Mesothelial cell of epicardium (in vitro differentiated cells): ENCODE measurements at places on chromosomes 16 and 17. TPM values are rescaled to one million over a fixed set of nuclear protein-coding genes. Genes with fewer than 3 reads are reported as not detected.

OR2C1 gene
- 0.35 to 0.63 TPM (median 0.47 TPM) in 3 replicates for total RNA-seq

MYH3 gene
- total RNA-seq = 3.7 to 4.3 TPM (median 3.7 TPM) in 3 replicates

GRCh38 chr16:59993101-59993500 is 1259.0 kb upstream of the GOT2 start:
- DNase-seq = no peak

DNA sequence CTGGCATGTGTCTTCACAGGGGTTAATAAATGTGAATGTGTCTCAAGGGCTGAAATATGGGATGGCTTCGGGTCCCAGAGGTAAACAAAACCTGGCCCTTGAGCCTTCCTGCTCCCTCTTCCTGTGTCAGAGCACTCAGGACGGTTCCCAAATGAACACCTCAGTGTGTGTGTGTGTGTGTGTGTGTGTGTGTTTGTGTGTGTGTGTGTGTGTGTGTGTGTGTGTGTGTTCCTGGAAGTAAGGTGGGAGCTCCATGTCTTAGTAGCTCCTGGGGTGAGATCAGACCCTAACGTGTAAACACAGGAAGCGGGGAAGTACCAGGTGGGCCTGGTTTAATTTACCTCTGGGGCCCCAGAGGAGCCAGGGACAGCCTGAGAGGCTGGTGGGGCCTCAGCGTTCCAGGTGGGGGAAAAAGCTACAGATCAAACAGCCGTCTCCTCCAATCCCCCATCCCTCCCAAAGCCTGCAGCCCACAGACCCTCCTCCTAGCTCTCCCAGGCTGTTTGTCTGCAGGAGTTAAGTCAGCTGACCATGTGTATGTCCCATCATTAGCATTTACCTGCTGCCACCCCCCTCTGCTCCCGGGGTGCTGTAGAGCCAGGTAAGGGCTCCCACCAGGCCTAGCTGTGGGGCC is 6.1 kb downstream of the KIF19 start:
- no peak for DNase-seq

DNA sequence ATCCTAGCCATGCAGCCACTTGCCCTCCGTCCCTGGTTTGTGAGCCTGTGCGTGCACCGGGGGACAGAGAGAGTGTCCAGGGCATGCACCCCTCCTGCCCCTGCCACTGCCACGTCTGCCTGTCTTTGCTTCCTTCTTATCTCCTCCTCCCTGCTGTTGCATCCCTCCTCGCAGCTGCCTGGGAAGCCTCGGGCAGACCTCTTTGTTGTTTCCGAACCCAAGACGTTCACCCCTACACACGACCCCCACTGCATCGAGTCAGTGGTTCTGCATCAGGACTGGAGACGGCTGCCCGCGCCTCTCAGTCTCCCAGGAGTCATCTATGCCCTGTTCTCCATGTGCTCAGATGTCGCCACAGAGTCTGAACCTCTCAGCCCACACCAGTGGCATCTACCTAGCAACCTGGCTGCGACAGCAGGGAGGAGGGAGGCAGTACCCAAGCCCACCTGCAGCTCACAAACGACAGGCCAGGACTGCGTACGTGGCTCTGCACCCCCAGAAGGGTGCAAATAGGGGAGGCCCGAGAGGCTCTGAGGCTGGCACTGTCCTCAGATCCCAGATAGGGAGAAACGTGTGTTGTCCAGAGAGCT is 5.2 kb downstream of the TIMP2 start:
- no peak for DNase-seq

SLC5A10 gene
- 0.14 to 0.25 TPM (median 0.24 TPM) in 3 replicates for total RNA-seq

DNA sequence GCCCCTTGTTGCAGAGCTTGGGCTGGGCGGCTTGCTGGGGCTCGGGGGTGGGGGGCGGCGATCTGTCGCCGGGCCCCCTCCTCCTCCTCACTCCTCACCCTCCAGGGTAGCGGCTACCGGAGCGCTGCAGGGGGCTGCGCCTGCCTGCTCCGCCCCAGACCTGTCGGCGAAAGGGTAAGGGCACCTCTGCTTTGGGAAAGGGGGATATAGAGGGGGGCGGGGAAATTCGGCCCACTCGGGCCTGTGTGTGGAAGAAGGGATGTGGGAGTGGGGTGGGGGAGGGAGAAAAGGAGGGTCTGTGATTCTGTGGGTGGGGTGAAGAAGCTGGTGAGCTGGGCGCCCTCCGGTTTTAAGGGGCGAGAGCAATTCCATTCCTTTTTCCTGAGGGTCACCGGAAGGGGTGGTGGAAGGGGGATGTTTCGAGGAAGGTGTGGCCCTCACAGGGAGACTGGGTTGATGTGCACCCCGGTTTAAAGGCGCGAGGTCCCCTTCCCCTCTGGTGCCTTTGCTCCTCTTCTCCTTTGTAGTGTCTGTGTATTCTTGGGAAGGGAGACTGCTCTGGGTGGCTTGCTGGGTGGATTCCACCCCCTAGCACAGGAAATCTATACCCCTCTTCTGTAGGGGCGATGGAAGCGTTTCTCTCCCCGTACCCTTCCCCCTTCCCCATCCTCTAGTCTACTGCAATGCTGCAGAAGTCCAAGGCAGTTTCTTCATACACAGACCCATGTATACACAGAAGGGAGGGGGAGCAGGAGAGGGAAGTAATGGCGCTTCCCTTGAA is 878 bp downstream of the TAOK1 start:
- DNase-seq = peak; percentile 27

GRCh38 chr17:76404256-76404655 is 19.8 kb downstream of the SPHK1 start:
- DNase-seq = no peak

GRAPL gene
- total RNA-seq = 1.5 to 2.7 TPM (median 2.1 TPM) in 3 replicates

DNA sequence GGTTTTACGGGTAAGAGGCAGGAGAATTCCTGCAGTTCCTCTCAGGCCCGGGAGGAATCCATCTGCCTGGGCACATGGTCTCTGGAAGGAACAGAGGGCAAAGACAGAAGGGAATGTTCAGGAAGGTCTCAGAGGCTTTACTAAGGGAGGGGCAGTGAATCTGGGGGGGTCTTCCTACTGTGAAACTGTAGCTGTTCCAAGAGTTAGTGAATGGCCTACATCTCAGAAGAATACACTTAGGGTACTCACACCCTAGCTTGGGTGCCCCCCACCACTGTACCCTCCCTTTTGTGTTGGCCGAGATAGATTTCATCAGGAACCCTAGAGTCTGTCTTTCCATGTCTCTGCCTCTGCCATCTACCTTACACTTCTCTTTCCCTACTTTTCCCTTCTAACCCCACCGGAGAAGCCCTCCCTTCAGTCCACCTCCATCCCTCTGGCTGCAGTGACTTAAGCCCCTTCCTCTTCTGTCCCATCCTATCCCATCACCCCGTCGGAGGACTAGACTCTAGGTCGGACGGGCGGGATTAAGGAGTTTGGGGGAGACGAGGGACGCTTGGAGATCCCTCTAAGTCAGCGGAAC is 316 bp downstream of the DLG4 start:
- DNase-seq = no peak

DNA sequence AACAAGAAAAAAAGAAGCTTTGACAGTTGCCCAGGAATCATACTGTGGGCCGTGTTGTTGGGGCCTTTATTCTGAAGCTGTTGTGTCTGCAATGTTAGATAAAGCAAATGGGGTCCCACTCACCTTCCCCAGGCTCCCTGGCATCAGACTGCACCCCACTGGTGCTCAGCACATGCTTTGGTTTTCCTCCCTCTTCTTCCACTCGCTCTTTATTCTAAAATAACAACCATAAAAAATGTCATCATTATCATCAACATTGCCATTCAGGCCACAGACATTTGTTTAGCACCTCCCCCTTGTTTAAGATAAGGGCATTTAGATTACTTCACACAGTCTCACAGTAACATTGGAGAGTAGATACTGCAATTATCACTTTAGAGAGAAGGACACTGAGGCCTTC is 8.2 kb downstream of the MYLK3 start:
- no peak for DNase-seq

CCL1 gene
- total RNA-seq = not detected in 3 replicates

DNA sequence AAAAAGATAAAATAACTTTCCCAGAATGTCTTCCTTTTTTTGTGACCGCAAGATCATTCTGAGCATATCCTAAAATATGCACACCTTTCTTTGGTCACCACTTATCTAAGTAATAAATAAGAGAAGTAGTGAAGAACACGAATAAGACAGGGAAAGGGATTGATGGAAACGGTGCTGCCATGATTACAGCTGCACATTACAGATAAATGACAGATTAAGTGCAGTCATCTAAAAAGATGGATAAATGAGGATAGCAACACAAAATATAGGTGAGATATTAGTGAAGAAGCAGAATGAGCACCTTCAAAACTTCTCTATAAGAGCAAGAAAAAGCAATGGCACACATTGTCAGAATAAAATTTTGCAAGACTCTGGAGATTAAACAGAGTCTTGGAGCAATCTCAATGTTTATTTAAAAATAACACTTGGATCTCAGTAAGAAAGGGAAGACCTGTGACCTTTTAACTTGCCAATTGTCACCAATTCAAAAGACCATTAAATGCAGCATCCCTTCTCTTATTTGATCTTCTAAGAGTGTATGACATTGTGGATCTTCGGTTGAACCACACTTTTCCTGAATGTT is 567.1 kb downstream of the KCNJ2 start:
- no peak for DNase-seq

DNA sequence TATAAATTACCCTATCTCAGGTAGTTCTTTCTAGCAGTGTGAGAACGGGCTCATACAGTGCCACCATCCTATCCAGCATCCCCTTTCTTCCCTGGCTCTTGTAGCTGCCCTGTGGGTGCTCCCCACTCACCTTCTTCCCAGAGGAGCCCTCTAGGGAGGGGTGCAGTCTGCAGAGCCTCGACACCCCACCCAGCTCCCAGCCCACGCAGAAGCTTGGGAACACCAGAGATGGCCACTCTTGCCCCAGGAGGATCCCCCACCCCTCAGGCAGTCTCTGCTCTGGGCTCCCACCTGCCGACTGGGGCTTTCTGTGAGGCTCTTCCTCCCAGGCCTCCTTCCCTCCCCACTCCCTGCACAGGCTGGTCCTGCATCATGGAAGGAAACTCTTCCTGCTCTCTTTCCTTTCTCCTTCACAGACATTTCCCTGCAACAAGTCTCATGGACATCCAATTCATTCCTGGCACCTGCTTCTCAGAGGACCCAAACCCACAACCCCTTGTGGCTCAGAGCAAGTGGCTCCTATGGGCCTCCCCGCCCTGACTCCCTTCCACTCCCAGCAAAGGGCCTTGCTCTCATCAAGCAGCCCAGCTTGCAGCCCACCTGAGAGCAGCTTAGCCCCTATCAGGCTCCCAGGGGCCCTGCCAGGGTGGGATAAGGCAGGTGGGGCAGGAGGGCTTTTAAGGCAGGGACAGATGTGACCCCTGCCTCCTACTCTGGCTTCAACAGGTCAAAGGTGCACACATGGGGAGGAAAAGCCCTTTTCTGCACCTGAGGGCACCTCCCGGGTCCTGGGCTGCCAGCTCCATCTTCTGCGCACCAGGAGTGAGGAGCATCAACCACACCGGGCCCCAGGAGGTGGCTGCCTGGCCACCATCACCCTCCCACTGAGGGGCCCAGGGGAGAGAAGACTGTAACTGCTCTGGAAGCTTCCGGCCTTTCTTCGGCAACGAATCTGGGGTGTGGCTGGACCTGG is 263.8 kb upstream of the TNRC6C start:
- peak; percentile 36 for DNase-seq

C17orf107 gene
- total RNA-seq = 8.6 to 9.3 TPM (median 9.2 TPM) in 3 replicates

- DNase-seq = no peak
Observed at GRCh38 chr17:9987779-9988585, 82.9 kb upstream of the RCVRN start.

DNA sequence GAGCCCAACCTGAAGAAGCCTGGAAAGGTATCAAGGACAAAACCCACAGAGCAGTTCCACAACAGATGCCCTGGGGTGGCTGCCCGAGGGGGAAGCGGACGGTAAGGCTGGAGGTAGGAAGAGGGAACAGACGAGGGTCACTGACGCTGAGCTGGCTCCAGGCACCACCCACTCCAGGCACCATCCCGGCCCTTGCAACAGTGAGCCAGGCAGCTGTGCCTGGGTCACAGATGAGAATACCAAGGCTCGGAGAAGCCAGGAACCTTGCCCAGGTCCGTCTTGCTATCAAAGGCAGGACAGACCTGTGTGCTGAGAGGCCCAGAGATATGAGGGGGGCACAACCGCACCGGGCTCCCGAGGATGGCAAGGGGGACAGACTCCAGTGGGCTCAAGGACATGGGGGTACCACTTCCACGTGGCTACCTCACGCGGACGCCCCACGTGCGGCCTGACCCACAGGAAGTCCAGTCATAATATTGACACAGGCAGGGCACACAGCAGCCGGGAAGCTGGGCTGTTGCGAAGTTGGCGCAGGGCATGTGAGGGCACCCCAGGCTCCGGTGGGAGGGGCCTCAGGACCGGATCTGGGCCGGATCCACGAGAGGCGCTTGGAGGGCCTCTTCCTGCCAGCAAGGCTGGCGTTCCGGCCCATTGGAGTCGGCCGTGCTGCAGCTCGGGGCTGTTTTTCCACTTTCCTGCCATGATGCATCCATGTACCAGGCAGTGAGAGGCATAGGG is 29.9 kb downstream of the PEMT start:
- DNase-seq = no peak

- no peak for DNase-seq
Observed at GRCh38 chr17:81129289-81129688, 36.0 kb upstream of the PVALEF start.
